Transverse colon (tissue), 4 donors: ENCODE measurements at places on chromosomes 4 and X.

- H3K27ac ChIP-seq = no peak overlapping the region
- H3K36me3 ChIP-seq = no peaks in the 10 kb centered on the region
- no peak overlapping the region for H3K4me3 ChIP-seq
- DNase-seq = no peak
- no peaks in the 10 kb centered on the region for H3K4me1 ChIP-seq
Measured at GRCh38 chr4:6119507-6120020, 80.8 kb downstream of the JAKMIP1 start.

GRCh38 chr4:95248720-95249425, 299.9 kb downstream of the UNC5C start:
- no peaks in the 10 kb centered on the region for H3K36me3 ChIP-seq
- H3K4me1 ChIP-seq = no peaks in the 10 kb centered on the region
- H3K27me3 ChIP-seq = no peaks in the 10 kb centered on the region
- DNase-seq = no peak

DNA sequence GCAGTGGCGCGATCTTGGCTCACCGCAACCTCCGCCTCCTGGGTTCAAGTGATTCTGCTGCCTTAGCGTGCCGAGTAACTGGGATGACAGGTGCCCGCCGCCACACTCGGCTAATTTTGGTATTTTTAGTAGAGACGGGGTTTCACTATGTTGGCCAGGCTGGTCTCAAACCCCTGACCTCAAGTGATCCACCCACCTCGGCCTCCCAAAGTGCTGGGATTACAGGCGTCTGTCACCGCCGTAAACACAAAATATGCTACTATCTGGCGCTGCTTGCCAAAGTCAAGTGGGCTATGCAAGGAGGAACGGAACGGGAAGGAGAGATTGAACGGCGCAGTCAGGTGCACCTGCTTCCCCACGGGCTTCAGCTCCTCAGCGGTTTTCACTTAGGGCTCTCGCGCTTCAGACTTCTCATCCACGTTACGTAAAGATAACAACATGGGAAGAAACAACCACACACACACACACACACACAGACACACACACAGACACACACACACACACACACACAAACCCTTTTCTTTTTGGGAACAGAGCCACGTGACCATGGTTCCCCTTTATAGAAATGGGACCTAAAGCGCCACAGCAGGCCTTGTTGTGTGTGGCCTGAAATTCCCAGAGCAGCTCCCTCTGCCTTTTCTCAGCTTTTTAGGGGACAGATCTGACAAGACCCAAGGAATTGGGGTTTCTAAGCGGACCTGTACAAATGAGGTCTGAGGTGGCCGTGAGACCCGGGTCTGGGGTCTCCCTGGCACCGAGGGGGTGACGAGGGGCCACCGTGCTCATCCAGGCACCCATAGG, 1.5 kb downstream of the P2RY8 start:
- H3K27me3 ChIP-seq = no peaks in the 10 kb centered on the region
- H3K4me3 ChIP-seq = no peak overlapping the region
- peak overlapping the region; percentile 80 for H3K27ac ChIP-seq
- H3K36me3 ChIP-seq = no peaks in the 10 kb centered on the region
- H3K4me1 ChIP-seq = no peaks in the 10 kb centered on the region
- peak; percentile 39 for DNase-seq

DNA sequence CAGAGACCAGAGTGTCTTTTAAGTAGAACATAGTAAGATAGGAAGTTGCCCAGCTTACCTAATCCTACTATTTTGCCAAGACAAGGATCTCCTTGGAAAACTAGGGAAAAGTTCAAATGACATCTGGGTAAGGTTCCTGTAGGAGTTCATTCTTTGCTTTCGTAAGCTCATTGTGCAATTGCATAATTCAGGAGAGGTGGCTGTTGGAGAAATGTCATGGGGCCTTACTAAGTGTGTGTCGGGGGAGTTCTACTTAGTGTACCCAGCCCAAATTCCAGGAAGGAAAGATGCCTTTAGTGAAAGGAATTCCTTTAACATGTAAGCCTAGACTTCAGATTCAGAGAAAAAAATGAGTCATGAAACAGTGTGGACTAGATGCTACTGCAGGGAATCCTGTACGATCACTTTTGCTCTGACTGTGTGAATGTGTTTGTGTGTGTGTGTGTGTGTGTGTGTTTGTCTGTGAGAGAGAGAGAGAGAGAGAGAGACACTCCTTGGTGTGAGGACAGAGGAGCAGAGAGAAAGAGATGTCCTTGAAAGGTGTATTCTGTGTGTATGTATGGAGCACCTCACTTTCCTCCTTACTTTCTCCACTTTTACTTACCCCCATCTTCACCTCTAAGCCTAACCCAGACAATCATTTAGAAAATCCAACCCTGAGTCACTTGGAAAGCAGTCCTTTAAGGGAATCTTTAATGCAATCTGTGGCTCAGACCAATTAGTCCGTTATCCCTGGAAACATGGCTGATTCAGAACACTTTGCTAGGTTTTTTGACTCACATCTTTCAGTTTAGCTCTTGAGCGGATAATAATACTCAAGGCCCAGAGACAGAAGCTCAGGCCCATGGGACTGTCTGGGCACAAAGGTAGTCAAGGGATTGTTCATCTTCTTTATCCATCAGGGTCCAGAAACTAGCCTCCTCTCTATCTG, 114.5 kb upstream of the ACSL4 start:
- no peaks in the 10 kb centered on the region for H3K36me3 ChIP-seq
- no peak overlapping the region for H3K27ac ChIP-seq
- no peaks in the 10 kb centered on the region for H3K4me1 ChIP-seq
- no peak overlapping the region for H3K4me3 ChIP-seq

GRCh38 chrX:18761750-18762149, 54.3 kb downstream of the PPEF1 start:
- H3K27ac ChIP-seq = no peak overlapping the region
- H3K27me3 ChIP-seq = no peaks in the 10 kb centered on the region
- no peak overlapping the region for H3K4me3 ChIP-seq
- no peaks in the 10 kb centered on the region for H3K4me1 ChIP-seq
- H3K36me3 ChIP-seq = no peaks in the 10 kb centered on the region

GRCh38 chr4:52051615-52052474, 741 bp downstream of the SPATA18 start:
- H3K27me3 ChIP-seq = peaks cover 30% of the 10 kb centered on the region
- peak; percentile 82 for DNase-seq
- H3K36me3 ChIP-seq = no peaks in the 10 kb centered on the region
- H3K27ac ChIP-seq = peak overlapping the region; percentile 79

DNA sequence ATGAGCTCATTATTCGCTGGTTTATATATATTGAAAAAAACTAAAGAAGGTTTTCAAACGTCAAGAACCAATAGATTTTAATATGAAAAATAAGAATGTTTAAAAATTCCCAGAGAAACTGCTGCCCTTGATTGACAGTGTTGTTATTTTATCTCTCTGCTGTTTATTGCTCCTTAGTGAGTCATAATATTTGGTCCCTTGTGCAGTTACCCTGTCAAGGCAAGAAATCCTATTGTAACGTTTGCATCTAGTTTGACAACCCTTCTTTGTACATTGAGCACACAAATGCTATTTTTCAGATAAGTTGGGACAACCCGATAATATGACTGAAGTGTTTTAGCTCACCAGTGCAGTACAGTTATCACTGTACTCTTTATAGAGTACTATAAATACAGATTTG, 349.4 kb downstream of the CCSER1 start:
- H3K27me3 ChIP-seq = no peaks in the 10 kb centered on the region
- H3K4me1 ChIP-seq = no peaks in the 10 kb centered on the region
- no peak overlapping the region for H3K4me3 ChIP-seq
- no peak overlapping the region for H3K27ac ChIP-seq

DNA sequence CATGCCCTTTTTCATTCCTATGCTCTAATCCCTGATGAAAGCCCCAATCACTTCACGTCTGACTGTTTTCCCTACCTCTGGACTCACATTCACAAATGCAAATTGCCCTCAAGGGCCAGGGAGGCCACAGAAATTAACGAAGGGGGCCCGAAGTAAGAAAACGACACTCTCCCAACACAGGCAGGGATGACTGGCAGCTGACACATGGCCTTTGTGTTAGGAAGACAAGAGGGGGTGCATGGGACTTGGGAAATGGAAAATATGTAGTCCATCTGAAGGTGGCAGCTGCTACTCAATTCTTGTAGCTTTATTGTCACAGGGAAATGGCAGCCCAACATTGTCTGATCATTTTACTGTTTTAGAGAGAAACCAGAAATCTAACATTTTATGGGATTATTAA, 12.3 kb upstream of the SPARCL1 start:
- no peak overlapping the region for H3K4me3 ChIP-seq
- DNase-seq = no peak
- H3K36me3 ChIP-seq = no peaks in the 10 kb centered on the region
- H3K27ac ChIP-seq = peak overlapping the region; percentile 82

GRCh38 chrX:19070555-19070994, 51.7 kb downstream of the ADGRG2 start:
- no peaks in the 10 kb centered on the region for H3K36me3 ChIP-seq
- H3K4me1 ChIP-seq = no peaks in the 10 kb centered on the region
- no peak overlapping the region for H3K27ac ChIP-seq
- H3K27me3 ChIP-seq = no peaks in the 10 kb centered on the region
- no peak overlapping the region for H3K4me3 ChIP-seq

- no peak for DNase-seq
- no peaks in the 10 kb centered on the region for H3K27me3 ChIP-seq
- H3K4me1 ChIP-seq = no peaks in the 10 kb centered on the region
- no peak overlapping the region for H3K4me3 ChIP-seq
- H3K27ac ChIP-seq = no peak overlapping the region
Measured at GRCh38 chrX:45360571-45360970, 159.9 kb upstream of the DIPK2B start.

- H3K27ac ChIP-seq = no peak overlapping the region
- DNase-seq = no peak
- no peaks in the 10 kb centered on the region for H3K4me1 ChIP-seq
- H3K4me3 ChIP-seq = no peak overlapping the region
Measured at GRCh38 chrX:23497919-23498318, 163.3 kb downstream of the PTCHD1 start.

DNA sequence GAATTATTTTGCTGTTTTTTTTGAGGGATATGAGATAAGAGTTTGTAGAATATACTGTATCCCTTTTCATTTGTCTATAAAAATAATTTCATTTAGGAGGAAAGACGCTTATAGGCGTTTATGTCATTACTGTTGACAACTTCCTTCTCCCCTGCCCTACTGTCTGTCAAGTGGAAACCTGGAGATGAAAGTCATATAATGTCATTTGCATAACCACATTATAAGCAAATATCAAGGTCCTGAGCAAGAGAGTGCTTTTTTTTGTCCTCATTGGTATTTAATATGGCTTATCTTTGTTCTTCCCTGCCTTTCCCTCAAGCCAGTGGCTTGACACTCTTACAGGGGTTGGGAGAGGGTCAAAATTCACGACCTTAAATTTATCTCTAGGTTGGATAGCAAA, 55.8 kb downstream of the LRP2BP start:
- no peak overlapping the region for H3K4me3 ChIP-seq
- no peak for DNase-seq
- H3K36me3 ChIP-seq = no peaks in the 10 kb centered on the region
- peaks cover 4% of the 10 kb centered on the region for H3K4me1 ChIP-seq
- H3K27ac ChIP-seq = no peak overlapping the region

GRCh38 chr4:86564795-86565194, 29.3 kb upstream of the PTPN13 start:
- no peak overlapping the region for H3K27ac ChIP-seq
- no peaks in the 10 kb centered on the region for H3K4me1 ChIP-seq
- H3K4me3 ChIP-seq = no peak overlapping the region
- H3K36me3 ChIP-seq = no peaks in the 10 kb centered on the region
- no peaks in the 10 kb centered on the region for H3K27me3 ChIP-seq

- H3K36me3 ChIP-seq = no peaks in the 10 kb centered on the region
- no peaks in the 10 kb centered on the region for H3K27me3 ChIP-seq
Measured at GRCh38 chr4:122514671-122515070, 58.1 kb upstream of the IL2 start.
